ENCODE measurements at places on chromosomes 6 and 20.
A peak's percentile ranks its signal among the peaks of the same experiment; 100 is the strongest.

- no peak for DNase-seq
Observed at GRCh38 chr20:32510120-32510600, 75.0 kb downstream of the NOL4L start.

DNA sequence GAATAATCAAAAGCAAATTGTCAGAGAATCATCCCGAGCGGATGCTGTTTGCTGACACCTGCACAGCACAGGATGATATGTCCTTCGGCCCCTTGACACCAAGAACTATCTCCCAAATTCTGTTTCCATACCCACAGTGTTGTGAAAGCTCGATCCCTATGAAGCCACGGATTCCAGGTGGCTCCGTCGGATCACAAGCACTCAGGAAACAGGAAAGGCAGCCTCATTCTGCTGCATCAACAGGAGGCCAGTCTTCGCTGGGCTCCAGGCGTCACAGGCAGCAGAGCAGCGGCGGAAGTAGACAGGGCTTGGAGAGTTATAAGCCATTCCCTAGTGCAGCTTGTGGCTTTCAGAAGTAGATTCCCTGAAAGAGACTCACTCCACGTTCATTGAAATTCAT is 342.3 kb downstream of the C6orf118 start:
- DNase-seq: no peak

- DNase-seq: peak; percentile 5
Observed at GRCh38 chr6:110617057-110617456, 140.6 kb upstream of the SLC22A16 start.

DNA sequence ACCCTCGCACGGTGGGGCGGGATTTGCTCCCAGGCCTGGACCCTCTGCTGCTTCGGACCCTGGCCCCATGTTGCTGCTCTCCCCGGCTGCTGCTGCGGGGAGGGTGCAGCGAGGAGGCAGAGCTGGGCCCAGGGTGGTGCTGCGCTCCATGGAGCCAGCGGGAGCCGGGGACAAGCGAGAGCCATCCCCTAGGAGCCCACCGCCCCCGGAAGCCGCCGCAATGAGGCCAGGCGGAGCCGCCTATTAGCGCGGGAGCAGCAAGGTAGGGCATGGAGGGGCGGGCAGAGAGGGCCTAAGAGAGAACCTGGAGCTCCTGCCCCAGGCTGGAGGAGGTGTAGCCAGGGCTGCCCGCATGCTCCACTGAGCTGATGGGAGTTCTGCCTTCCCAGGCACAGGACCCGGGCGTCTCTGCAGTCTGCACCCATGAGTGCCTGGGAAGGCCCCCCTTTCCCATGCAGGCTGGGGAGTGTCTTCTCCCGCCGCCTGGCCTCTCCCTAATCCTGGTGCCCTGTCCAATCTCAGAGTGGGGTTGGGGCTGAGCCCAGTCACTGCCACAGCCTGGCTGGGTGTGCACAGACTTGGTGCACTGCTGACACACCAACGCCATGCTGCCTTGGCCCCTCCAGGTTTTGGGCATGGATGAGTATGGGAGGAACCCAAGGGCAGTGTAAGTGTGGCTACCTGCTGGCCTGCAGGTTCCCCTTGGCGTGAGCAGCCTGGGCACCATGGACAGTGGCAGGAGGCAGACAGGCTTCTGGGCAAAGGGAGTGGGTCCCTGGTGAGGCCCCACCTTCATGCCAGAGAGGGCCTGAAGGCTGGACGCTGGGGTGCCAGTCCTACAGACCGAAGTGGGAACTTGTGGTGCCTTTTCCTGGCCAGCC is 360.6 kb upstream of the MAP3K7 start:
- no peak for DNase-seq

DNA sequence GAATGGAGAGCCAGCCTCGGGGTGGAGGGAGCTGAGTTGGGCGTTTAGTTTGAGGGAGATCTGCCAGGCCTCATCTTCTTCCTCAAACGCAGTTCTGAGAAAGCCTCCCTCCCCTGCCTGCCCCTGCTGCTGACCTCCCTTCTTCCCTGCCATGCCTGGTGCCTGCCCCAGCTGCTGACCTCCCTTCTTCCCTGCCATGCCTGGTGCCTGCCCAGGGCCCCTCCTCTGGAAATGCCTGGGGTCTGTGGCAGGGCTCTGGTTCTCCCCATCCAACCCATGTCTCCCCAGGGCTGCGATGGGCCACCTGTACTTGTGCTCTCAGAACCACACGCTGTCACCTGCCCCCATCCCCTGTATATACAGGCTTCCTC is 114.6 kb downstream of the VEGFA start:
- no peak for DNase-seq

- no peak for DNase-seq
Observed at GRCh38 chr6:49462599-49462926, 490 bp downstream of the MMUT start.

DNA sequence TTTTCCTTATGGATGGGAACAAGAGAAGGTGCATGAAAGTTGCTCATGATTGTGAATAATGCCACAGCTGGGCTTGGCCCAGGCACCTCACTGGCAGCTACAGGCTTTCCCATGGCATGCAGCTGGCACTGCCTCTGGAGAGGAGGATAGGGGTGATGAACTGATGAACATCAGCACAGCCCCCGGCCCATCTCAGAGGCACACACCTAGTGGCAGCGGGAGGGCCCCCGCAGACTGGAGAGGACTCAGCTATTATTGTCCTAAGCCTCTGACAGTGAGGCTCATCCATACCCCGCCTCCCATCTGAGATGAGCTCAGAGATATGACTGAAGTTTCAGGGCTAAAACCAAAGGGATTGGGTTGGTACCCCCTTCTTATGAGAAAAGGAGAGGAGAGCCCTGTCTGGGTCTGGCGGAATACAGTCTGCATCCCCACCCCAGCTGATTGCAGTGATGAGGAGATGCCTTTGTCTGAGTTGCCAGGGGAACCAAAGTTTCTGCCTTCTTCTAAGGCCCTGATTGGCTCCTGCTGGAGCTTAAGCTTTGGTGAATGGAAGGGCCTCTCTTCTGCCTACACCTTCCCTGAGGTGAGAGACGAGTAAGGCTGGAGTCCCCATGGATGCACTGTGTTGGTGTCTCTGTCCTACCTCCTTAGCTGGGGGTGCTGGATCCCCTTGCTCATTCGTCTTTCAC is 27.6 kb upstream of the EPB41L1 start:
- DNase-seq: no peak

- DNase-seq: no peak
Observed at GRCh38 chr6:11542863-11543262, 5.3 kb downstream of the TMEM170B start.

DNA sequence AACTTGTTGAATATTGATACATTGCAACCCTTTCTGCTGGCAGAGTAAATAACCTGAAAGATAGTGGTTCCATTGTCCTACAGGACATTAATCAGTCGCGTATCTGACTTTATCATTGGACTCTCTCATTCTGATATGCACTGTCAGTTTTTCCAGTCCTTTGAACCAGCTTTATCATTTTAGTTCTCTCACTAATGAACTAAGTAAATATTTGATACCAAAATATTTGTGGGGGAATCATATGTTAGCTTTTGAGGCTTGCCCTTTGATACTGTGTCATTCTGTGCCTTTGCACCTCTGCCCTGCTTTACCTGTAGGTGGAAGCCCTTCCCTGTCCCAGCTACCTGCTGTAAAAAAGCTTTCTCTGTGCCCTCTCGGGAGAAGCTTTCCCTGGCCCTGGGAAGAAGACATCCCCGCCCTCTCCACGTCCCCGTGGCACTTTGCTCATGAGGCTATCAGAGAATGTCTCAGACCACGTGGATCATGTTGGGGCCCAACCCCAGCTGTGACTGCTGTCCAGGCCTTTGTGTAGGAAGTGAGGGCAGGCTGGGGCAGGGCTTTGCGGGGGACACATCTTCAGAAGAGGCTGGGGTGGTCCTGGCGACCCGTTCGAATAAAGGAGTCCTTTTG is 117.8 kb upstream of the NXT1 start:
- no peak for DNase-seq

DNA sequence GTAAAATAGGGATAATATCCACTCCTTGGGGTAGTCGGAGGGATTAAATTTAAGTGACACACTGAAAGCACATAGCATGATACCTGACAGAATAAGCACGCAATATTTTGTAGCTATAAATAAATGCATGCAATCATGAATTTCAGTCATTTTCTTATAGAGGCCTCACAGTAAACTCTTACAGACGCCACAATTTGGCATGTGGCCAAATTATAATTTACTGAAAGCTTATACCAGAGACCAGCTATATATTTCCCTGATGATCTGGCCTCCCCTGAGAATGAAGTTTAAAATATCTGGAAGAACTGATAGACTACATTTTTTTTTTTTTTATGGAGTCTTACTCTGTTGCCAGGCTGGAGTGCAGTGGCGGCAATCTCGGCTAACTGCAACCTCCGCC is 40.9 kb downstream of the QRSL1 start:
- DNase-seq: no peak

GRCh38 chr20:426566-426965 is 18.5 kb downstream of the RBCK1 start:
- DNase-seq: no peak

DNA sequence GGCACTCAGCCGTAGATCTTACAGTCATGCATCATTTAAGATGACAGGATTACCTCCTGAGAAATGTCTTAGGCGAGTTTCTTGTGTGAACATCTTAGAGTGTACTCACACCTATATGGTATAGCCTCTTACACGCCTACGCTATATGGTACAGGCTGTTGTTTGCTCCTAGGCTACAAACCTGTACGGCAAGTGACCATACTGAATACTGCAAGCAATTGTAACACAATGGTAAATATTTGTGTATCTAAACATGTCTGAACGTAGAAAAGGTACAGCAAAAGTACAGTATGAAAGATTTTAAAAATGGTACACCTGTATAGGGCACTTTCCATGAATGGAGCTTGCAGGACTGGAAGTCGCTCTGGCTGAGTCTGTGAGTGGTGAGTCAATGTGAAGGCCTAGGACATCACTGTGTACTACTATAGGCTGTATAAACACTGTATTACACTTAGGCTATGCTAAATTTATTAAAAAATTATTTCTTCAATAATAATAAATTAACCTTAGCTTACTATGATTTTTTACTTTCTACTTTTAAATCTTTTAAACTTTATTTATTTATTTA is 541 bp upstream of the IL20RA start:
- no peak for DNase-seq

Measured in CD4-positive, alpha-beta T cell treated with Interferon alpha-2 for 1 hour (primary cell).